ENCODE measurements at places on chromosomes 13 and 19. TPM values are rescaled to one million over a fixed set of nuclear protein-coding genes. Genes with fewer than 3 reads are reported as not detected.

SRRM5 gene
- polyA plus RNA-seq, result not detected

DNA sequence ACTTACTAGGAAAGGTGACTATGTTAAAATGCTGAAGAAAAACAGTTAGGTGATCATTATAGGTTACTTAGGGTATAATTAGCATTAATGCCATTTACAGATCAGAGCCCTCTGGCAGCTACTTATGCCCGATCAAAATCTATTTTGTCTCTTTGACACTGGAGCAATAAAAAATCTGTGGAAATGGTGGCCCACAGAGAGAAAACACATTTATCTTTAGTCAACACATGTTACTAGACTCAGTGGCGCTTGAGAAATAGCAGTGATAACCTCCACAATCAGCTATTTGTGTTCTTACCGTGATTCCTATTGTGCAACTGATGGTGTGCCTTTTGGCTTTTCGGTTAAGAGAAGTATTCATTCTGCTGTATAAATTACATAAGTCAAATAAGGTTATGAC is 1519.6 kb downstream of the PCDH9 start:
- H3K4me1 ChIP-seq, result no peaks in the 10 kb centered on the region
- no peak overlapping the region for H3K27ac ChIP-seq
- no peaks in the 10 kb centered on the region for H3K36me3 ChIP-seq
- no peaks in the 10 kb centered on the region for H3K27me3 ChIP-seq
- no peak overlapping the region for H3K4me3 ChIP-seq
- DNase-seq, result no peak

- H3K27me3 ChIP-seq, result no peaks in the 10 kb centered on the region
- H3K36me3 ChIP-seq, result no peaks in the 10 kb centered on the region
- no peak for DNase-seq
- no peaks in the 10 kb centered on the region for H3K4me1 ChIP-seq
- no peak overlapping the region for H3K27ac ChIP-seq
Observed at GRCh38 chr13:103546271-103546670, 480.1 kb upstream of the SLC10A2 start.

GRK1 gene
- not detected for polyA plus RNA-seq

- peaks cover 12% of the 10 kb centered on the region for H3K36me3 ChIP-seq
- H3K27ac ChIP-seq, result no peak overlapping the region
- peaks cover 7% of the 10 kb centered on the region for H3K4me1 ChIP-seq
- no peak overlapping the region for H3K4me3 ChIP-seq
Observed at GRCh38 chr19:14487370-14488125, 8.4 kb downstream of the GIPC1 start.

CALR3 gene
- polyA plus RNA-seq, result not detected

SKA3 gene
- polyA plus RNA-seq, result 0.99 TPM

GRCh38 chr19:57719901-57720519 is 7.4 kb downstream of the ZNF671 start:
- H3K4me3 ChIP-seq, result no peak overlapping the region
- H3K36me3 ChIP-seq, result peaks cover 69% of the 10 kb centered on the region
- H3K4me1 ChIP-seq, result peaks cover 12% of the 10 kb centered on the region
- no peak overlapping the region for H3K27ac ChIP-seq
- peaks cover 3% of the 10 kb centered on the region for H3K27me3 ChIP-seq
- no peak for DNase-seq

ZNF440 gene
- 0.34 TPM for polyA plus RNA-seq

PSG11 gene
- not detected for polyA plus RNA-seq

DNA sequence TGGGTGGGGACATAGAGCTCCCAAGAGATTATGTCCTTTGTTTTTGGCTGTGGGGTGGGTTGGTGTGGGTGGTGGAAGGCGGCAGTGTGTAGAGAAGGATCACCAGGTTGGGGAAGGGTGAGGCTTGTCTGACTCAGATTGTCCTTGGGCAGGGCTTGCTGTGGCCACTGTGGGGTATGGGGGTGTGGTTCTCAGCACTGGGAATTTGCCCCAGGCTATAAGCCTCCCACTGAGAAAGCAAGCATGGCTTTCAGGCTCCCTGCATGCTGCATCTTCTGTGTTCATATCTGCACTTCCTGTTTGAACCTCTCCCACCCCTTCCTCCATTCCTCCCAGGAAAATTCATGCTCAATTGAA is 34.9 kb downstream of the DNAJC15 start:
- H3K4me3 ChIP-seq, result no peak overlapping the region
- H3K4me1 ChIP-seq, result peaks cover 15% of the 10 kb centered on the region
- H3K27me3 ChIP-seq, result no peaks in the 10 kb centered on the region

GRCh38 chr13:96940961-96941360 is 53.3 kb downstream of the OXGR1 start:
- no peak overlapping the region for H3K27ac ChIP-seq
- H3K27me3 ChIP-seq, result peaks cover 2% of the 10 kb centered on the region
- no peak overlapping the region for H3K4me3 ChIP-seq
- H3K36me3 ChIP-seq, result no peaks in the 10 kb centered on the region
